ENCODE measurements at places on chromosomes 16 and 17. TPM values are rescaled to one million over a fixed set of nuclear protein-coding genes. Genes with fewer than 3 reads are reported as not detected.

VMO1 gene
- not detected for total RNA-seq

DNA sequence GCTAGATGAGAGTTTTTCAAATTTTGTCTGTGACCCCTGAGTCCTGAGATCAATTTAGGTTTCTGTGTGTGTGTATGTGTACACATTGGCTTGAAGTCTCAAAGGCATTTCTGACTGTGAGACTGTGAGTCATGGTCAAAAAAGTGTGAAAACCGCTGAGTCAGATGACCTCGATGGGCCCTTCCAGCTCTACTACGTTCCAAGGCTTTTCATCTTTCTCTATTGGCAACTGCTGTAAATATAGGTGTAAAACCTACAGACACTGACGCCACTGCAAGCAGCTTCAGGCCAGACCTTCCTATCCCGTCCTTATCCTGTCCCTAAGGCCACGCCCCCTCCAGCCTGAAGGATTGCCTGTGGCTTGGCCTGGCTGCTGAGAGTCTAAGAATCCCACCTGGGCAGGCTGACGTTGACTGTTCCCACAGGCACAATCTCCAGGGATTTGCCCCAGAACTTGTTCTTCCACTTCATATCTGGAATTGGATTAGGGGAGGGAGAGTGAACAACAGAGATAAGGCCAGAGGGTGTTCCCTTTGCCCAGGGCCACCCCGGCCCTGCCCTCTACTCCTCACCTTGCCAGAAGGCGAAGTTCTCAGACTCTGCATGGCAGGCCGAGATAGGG lies 11.3 kb downstream of the OSBPL7 start:
- peak; percentile 71 for DNase-seq

GRCh38 chr17:6313835-6314234 lies 121.1 kb downstream of the AIPL1 start:
- no peak for DNase-seq

- no peak for DNase-seq
Observed at GRCh38 chr16:51876601-51876875, 670.4 kb downstream of the TOX3 start.

ENPP7 gene
- not detected for total RNA-seq

CA10 gene
- total RNA-seq, result not detected

DNA sequence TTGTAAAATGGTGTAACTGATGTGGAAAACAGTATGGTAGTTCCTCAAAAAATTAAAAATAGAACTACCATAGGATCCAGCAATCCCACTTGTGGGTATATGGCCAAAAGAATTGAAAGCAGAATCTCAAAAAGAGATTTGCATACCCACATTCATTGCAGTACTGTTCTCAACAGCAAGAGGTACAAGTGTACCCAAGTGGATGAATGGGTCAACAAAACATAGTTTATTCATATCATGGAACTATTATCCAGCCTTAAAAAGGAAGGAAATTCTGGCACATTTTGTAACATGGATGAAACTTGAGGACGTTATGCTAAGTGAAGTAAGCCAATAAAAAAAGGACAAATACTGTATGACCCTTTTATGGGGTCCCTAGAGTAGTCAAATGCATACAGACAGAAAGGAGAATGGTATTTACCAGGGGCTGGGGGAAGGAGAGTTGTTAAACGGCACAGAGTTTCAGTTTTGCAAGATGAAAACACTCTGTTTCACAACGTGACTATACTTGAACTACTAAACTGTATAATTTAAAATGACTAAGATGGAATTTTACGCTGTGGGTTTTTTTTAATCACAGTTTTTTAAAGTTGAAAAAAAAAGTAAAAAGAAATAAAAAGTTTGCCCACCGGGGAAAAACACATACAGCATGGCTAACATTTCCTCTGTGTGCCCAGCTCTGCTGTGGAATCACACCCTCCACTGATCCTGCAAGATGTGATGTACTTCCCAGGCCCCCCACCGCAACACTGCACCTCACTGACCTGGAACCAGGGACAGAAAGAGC lies 6.1 kb downstream of the TVP23A start:
- DNase-seq, result no peak

ZNF830 gene
- 17.2 TPM for total RNA-seq

DNA sequence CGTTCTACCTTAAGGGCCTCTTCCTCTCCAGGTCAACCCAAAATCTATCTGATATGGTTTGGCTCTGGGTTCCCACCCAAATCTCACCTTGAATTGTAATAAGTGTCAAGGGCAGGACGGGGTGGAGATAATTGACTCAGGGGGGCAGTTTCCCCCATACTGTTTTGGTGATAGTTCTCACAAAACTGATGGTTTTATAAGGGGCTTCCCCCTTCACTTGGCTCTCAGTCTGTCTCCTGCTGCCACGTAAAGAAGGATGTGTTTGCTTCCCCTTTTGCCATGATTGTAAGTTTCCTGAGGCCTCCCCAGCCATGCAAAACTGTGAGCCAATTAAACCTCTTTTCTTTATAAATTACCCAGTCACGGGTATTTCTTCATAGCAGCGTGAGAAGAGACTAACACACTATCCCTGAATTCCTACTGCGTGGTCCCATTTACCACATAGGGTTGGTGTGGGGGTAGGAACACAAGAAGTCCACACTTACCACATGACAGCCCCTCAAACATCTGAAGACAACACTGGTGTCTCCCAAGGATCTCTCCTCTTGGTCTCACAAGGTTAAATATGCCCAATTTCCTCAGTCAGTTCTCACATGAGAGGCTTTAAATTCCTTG lies 8.2 kb downstream of the COTL1 start:
- no peak for DNase-seq

- no peak for DNase-seq
Observed at GRCh38 chr17:36527621-36528250, 6.9 kb downstream of the MYO19 start.

MMP25 gene
- total RNA-seq, result not detected

- DNase-seq, result no peak
Observed at GRCh38 chr17:77974396-77974795, 15.9 kb downstream of the TNRC6C start.

- DNase-seq, result no peak
Observed at GRCh38 chr17:77280304-77281121, 139.7 kb downstream of the SEC14L1 start.

GRCh38 chr17:9370467-9370866 lies 205.2 kb downstream of the STX8 start:
- DNase-seq, result no peak

DNA sequence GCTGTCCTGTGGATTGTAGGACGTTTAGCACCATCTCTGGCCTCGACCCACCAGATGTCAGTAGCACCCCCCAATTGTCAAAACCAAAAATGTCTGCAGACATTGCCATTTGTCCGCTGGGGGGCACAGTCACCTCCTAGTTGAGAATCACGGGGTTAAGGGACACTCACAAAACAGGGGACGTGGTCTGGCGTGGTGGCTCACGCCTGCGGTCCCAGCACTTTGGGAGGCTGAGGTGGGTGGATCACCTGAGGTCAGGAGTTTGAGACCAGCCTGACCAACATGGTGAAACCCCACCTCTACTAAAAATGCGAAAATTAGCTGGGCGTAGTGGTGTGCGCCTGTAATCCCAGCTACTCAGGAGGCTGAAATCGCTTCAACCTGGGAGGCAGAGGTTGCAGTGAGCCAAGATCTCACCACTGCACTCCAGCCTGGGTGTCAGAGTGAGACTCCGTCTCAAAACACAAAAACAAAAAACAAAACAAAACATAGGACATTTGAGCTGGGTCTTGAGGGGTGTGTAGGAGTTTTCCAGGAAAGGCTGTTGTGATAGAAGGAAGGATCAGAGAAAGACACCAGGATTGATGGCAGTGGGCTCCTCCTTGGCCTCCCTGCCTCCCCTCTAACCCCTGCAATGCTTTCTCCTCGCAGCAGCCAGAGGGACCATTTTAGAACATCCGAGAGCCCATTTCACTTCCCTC lies 171.8 kb upstream of the GSE1 start:
- peak; percentile 89 for DNase-seq

DNA sequence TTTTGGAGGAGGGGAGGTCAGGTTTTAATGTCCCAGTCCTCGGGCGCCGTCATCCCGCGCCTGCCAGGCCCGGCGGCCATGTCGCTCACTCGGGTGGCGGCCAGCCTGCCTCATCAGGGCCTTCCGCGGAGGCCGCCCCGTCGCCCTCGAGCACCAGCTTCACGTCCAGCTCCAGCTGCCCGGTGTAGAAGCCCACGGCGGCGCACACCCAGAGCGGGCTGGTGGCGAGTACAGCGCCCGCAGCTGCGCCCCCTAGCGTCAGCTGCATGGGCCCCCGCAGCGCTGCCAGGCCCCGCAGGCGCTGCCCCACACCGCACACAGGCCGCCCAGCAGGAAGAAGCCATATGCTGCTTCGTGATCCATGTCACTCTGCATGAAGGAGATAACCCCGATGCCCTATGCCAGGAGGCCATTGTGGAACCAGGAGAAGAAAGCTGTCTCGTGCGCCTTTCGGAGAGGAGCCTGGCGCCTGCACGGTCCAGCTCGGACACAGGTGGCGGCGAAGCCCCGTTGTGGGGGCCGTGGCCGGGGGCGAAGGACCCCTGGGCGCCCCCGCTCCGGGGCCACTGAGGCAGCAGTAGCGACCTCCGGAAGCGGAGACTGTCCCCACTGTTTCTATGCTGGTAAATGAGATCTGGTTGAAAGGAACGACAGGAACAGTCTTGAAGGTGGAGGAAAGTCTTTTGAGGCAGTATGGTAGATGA lies 9.6 kb downstream of the AP2B1 start:
- DNase-seq, result no peak

- no peak for DNase-seq
Observed at GRCh38 chr16:24996301-24996700, 18.9 kb downstream of the ARHGAP17 start.

DNA sequence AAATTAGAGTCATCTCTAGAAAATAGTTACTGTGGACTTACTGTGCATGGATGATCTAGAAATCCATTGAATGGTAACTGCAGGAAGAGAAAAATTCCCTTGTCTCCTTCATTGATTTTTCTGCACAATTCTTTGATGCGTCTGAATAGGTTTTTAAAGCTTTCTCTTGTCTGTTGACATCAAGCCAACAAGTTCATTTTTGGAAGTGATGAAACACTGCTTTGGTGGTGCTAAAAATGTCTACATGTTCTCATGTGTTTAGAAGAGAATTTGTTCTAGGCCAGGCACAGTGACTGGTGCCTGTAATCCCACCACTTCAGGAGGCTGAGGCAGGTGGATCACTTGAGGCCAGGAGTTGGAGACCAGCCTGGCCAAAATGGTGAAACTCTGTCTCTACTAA lies 57.1 kb upstream of the AXIN2 start:
- DNase-seq, result no peak

- DNase-seq, result no peak
Observed at GRCh38 chr16:53100889-53101288, 46.1 kb downstream of the CHD9 start.

DNA sequence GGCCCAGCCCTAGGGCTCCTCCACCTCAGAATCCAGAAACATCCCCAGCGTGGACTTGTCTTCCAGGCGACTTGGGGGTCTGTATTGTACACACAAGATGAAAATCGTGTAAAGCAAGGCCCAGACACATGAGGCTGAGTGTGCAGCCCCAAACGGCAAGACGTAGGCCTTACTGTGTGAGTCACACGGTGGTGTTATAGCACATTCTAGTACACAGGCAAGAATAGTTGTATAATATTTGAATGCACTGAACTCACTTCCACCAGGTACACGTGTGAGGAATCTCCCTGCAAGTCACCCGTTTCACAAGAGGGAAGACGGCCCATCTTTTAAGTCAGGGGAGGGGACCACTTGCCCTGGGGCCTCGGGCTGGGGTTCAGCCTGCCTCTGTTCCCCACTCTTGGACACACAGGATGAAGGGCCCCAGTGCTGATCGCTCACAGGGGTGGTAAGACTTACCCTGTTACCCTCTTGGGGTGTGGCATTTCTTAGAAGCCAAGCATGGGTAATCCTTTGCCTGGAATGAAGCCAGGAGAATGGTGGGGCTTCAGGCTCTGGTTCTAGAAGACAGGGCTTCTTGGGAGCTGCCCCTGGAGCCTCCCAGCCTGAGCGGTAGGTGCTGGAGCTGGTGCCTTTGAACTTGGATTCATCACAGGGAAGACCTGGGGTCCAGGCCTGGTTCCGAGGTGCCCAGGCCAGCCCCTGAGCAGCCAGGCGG lies 71.3 kb downstream of the SREBF1 start:
- DNase-seq, result no peak

MFSD6L gene
- total RNA-seq, result not detected

- no peak for DNase-seq
Observed at GRCh38 chr17:30924341-30924740, 2.6 kb downstream of the ADAP2 start.

DNA sequence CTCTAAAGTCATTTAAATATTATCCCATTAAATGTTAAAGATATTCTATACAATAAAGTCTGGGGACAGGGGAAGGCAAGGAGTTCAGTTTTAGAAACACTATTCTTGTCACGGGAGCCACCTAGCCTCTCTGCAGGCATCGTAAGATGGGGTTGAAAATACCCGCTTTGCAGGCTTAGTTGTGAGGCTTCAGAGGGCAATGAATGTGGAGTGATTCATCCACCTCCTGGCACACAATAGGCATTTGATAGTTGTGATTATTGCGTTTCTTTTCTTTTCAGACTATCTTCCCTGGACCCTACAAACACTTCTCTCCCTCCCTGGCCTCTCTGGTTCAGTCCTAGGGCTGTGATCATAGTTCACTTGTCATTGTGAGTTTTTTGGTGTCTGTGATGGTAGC lies 19.6 kb downstream of the GLP2R start:
- DNase-seq, result no peak

DNA sequence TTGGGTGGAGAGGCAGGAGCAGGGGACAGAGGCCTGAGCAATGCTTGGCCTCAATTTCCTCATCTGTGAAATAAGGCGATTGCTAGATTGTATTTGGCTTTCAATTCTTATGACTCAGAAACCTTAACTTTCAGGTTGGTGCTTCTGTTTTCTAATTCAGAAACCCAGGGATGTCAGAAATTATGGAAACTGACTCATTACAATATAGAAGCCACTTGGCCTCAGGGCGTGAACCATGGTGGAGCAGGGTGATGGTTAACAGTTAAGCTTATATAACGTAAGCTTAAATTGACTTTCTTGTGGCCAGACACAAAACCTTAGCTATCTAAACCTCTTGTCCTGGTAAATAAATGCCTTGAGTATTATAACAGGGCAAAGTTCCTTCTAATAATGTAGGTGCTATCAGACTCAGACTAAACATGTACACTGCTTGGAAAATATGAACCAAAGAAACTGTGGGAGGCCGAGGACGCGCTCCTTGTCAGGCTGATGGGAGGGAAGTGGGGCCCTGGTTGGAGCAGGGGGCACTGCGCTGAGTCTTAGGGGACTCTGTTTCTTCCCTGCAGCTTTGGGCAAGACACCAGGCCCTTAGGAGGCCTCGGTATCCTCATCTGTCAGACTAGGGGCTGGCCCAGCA lies 17.1 kb upstream of the SREBF1 start:
- no peak for DNase-seq

- DNase-seq, result peak; percentile 89
Observed at GRCh38 chr16:88468275-88469129, 15.4 kb downstream of the ZFPM1 start.

DNA sequence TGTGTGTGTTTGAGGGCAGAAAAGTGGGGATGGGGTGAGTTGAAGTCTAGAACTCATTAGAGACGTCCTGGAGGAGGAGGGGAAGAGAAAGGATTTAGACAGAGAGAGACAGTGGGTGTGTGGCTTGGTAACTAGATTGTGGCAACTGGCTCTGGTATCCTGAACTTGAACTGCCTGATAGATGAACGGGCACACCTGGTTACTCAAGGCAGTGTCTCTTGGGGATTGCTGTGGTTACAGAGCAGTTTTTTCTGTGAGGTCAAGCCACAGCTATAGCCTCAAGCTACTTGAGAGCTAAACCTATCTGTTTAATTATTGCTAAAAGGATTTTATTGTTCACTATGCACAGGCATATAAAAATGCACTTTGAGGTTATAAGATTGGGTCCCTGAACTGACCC lies 29.8 kb upstream of the MYH2 start:
- no peak for DNase-seq

ATP2C2 gene
- 0.75 TPM for total RNA-seq

CCP110 gene
- 12.3 TPM for total RNA-seq

SEZ6 gene
- not detected for total RNA-seq

KRT27 gene
- total RNA-seq, result not detected
